ENCODE measurements at places on chromosomes 6 and 20. TPM values are rescaled to one million over a fixed set of nuclear protein-coding genes. Genes with fewer than 3 reads are reported as not detected.

Gene BANF2
- total RNA-seq, result not detected

Gene FOXF2
- total RNA-seq, result 0.71 TPM

Gene CFAP206
- 1.9 TPM for total RNA-seq

Gene MOG
- total RNA-seq, result not detected

Gene SRSF3
- total RNA-seq, result 288 TPM

Gene RAD21L1
- not detected for total RNA-seq

DNA sequence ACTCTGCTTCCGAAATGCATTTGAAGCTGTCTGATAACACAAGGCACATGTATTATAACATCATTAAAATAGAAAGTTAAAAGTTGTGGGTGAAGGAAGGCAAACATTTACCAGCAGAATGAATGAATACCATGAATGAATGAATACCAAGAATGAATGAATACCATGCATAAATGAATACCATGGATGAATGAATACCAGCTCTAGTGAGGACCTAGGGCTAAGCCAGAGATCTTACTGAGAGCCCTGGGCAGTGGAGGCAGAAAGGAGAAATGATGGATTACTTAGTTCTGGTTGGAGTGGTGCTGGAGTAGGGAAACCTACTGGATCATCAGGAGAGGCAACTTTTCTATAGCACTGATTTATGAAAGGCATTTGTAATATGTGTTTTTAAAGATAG is 998.0 kb downstream of the KIF16B start:
- no peak for DNase-seq
- no peak overlapping the region for H3K27ac ChIP-seq
- H3K36me3 ChIP-seq, result no peaks in the 10 kb centered on the region
- H3K27me3 ChIP-seq, result no peaks in the 10 kb centered on the region
- peaks cover 2% of the 10 kb centered on the region for H3K4me1 ChIP-seq

DNA sequence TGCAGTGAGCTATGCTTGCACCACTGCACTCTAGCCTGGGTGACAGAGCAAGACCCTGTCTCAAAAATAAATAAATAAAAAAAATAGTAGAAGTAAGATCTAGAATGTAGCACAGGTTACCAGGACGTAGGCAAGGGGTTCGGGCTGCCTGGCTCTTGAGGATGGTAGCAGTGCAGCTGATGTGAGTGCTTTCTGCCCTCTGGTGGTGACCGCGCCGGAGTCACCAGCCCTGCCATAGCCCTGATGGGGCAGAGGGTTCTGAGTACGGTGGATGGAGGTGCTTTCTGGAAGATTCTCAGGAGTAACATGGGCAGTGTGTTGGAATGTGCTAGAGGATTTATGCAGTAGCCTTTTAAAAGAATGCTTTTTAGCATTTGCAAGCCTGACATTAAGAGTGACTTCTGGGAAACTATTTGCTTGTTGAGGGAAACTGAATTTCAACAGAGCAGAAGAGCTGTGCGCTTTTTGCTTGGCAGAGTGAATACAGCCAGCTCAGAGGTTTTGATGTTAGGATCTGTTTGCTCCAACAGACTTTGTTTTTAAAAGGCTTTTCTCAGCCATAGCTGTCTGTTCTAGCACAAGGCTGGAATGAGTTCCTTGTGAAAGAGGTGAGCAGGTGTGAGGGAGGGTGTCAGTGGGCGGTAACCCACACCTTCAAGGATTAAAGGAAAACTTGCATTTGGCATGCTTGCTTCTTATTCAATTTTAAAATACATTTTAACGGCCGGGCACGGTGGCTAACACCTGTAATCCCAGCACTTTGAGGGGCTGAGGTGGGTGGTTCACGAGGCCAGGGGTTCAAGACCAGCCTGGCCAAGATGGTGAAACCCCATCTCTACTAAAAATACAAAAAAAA is 65.9 kb downstream of the PTPN1 start:
- H3K27me3 ChIP-seq, result peaks cover 8% of the 10 kb centered on the region
- no peak overlapping the region for H3K27ac ChIP-seq
- H3K4me3 ChIP-seq, result no peak overlapping the region
- no peaks in the 10 kb centered on the region for H3K36me3 ChIP-seq
- DNase-seq, result peak; percentile 71

- no peak for DNase-seq
- H3K36me3 ChIP-seq, result no peaks in the 10 kb centered on the region
- peaks cover 9% of the 10 kb centered on the region for H3K27me3 ChIP-seq
- peaks cover 7% of the 10 kb centered on the region for H3K4me1 ChIP-seq
Measured at GRCh38 chr20:17616480-17617211, 46.8 kb downstream of the DSTN start.

GRCh38 chr6:404685-405423 is 13.3 kb downstream of the IRF4 start:
- no peak overlapping the region for H3K27ac ChIP-seq
- H3K4me1 ChIP-seq, result no peaks in the 10 kb centered on the region
- peaks cover 2% of the 10 kb centered on the region for H3K27me3 ChIP-seq
- H3K4me3 ChIP-seq, result no peak overlapping the region

GRCh38 chr6:35128496-35128895 is 12.6 kb downstream of the TCP11 start:
- H3K27me3 ChIP-seq, result no peaks in the 10 kb centered on the region
- H3K36me3 ChIP-seq, result no peaks in the 10 kb centered on the region
- H3K4me1 ChIP-seq, result no peaks in the 10 kb centered on the region

- H3K27ac ChIP-seq, result no peak overlapping the region
- no peaks in the 10 kb centered on the region for H3K4me1 ChIP-seq
- DNase-seq, result no peak
- no peaks in the 10 kb centered on the region for H3K27me3 ChIP-seq
- H3K4me3 ChIP-seq, result no peak overlapping the region
Measured at GRCh38 chr6:31247813-31248212, 24.1 kb downstream of the HLA-C start.

GRCh38 chr20:32152421-32153155 is 43.1 kb downstream of the TM9SF4 start:
- H3K4me3 ChIP-seq, result no peak overlapping the region
- H3K27ac ChIP-seq, result no peak overlapping the region
- H3K27me3 ChIP-seq, result peaks cover 5% of the 10 kb centered on the region
- peak; percentile 7 for DNase-seq
- H3K36me3 ChIP-seq, result no peaks in the 10 kb centered on the region

- no peaks in the 10 kb centered on the region for H3K27me3 ChIP-seq
- no peaks in the 10 kb centered on the region for H3K4me1 ChIP-seq
- H3K36me3 ChIP-seq, result no peaks in the 10 kb centered on the region
- no peak overlapping the region for H3K27ac ChIP-seq
- no peak for DNase-seq
Measured at GRCh38 chr6:145562771-145563615, 172.3 kb downstream of the EPM2A start.

GRCh38 chr6:27139756-27140579 is 107.5 kb upstream of the PRSS16 start:
- peak overlapping the region; percentile 96 for H3K27ac ChIP-seq
- no peak for DNase-seq
- peak overlapping the region; percentile 97 for H3K4me3 ChIP-seq
- peaks cover 4% of the 10 kb centered on the region for H3K27me3 ChIP-seq

DNA sequence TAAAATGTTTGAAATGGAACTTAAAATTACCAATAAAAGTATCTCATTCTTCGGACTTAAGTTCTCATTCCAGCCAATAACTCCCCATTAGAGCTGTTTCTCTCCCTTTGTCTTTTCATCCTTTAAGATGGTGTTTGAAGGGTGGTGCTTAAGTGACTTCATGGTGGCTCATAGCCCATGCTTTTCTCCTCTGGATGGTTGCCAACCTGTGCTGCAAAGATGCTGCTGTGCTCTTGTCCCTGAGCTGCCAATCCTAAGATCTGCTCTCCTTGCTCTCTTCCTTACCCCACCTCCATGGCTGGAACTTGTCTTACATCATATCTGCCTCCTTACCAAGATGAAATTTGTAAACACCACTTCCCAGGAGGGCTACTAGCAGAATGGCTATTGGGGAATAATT is 31.6 kb upstream of the PNRC1 start:
- H3K4me1 ChIP-seq, result no peaks in the 10 kb centered on the region
- DNase-seq, result no peak
- H3K27me3 ChIP-seq, result no peaks in the 10 kb centered on the region
- no peaks in the 10 kb centered on the region for H3K36me3 ChIP-seq

DNA sequence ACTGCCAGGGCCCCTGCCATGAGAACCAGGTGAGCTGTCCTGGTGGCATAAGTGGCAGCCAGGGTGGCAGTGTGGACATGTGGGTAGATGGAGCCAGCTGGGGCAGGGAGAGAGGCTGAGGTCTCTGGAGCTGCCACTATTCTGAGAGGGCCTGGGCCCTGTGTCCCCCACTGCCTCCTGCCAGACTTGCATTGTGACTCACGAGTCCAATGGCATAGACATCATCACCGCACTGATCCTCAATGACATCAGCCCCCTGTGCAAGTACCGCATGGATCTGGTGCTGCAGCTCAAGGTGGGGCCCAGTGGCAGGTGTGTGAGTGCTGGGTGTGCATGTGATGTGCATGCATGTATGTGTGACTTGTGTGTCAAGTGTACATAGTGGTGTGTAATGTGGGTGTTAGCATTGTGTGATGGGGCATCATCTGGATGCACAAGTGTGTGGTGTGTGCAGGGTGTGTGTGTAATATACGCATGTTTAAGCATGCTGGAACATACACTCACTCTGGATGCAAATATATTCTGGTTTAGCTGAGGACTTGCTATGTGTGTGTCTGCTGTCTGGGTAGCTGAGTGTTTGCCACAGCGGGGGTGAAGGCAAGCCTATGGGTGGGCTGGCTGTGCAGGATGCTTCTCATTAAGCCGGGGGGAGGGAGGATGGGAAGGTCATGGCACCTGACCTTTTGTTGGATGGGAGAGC is 25.1 kb downstream of the UQCC2 start:
- peaks cover 9% of the 10 kb centered on the region for H3K27me3 ChIP-seq
- no peak for DNase-seq
- no peaks in the 10 kb centered on the region for H3K36me3 ChIP-seq
- peaks cover 17% of the 10 kb centered on the region for H3K4me1 ChIP-seq
- no peak overlapping the region for H3K27ac ChIP-seq

DNA sequence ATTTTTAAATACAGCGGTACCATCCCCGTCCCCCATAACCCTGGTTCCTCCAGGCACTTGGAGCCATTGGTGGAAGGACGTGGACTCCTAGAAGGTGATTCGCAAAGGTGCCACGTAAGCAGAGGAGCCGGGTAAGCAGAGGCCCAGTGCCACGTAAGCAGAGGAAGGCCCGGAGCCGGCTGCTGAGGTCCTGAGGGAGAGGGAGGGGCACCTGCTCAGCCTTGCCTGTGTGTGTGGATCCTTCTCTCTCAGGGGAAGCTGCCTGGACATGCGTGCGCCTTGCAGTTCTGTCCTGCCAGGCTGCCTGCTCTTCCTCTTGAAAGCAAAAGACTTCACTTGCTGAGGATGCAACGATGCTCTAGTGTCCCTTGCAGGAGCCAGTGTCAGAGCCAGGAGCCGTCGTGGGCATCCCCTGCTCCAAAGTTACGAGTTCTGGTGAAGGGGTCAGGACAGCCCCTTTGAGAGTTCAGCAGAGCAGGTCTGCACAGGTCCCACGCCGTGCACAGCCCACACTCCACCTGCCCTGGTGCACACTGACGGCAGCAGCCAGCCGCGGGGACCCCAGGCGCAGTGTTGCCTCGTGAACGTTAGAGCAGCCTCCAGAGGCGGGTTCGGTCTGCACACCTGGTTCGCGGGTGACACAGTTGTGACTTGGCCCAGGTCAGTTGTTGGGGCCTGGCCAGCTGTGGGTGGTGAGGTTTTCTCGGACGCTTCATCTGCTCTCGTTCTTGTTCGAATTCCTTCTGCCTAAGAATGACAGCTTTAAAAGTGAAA is 1.9 kb upstream of the NKAIN4 start:
- H3K27ac ChIP-seq, result peak overlapping the region; percentile 14
- H3K4me1 ChIP-seq, result peaks cover 40% of the 10 kb centered on the region
- H3K36me3 ChIP-seq, result peaks cover 11% of the 10 kb centered on the region
- H3K27me3 ChIP-seq, result peaks cover 13% of the 10 kb centered on the region
- H3K4me3 ChIP-seq, result peak overlapping the region; percentile 46
- DNase-seq, result no peak

DNA sequence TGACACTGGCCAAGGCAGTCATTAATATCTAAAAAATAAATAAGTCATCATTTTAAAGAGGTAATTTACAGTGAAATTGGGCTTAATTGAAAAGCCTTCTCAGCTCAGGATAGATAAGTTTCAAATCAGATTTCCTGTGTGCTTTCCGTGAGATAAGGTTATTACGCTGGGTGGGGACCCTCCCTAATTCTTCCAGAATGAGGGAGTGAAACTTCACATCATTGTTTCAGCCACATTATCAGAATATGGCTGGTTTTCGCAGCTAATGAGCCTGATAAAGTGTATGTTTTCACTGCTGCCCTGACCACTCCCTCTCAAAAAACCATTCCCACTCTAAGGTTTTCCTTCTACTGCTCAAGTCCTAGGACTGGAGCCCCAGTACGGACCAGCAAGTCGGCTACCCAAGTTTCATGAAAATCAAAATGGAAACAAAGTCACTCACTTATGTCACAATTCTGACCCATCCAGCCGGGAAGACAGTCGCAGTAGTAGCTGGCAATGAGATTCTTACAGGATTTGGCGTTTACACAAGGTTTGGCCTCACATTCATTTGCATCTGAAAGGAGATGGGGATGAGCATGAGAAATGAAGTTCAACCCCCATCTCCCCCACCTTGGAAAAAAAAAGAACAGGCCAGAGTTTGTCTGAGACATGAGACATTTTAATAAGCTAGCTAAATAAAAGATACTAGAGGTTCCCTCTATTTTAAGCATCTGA is 24.6 kb downstream of the JAG1 start:
- no peak overlapping the region for H3K4me3 ChIP-seq
- no peak for DNase-seq
- no peak overlapping the region for H3K27ac ChIP-seq

DNA sequence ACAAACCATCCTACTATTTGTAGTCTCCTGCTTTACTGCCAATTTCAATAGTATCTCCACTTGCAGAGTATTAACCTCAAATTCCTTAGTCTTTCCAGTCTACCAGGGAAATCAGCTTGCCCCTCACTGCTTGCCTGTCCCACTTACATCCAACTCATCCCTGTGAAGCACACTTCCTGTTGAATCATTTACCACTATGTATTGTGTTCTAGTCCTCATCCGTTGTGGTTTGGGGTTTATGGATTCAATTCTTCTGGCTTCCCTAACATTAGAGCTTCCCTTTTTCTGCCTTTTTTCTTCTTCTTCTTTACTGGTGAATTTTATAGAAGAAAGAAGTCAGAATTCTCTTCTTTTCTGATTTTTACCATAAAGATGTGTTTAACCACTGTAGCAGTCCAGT is 5.1 kb upstream of the TXLNB start:
- H3K27me3 ChIP-seq, result no peaks in the 10 kb centered on the region
- DNase-seq, result no peak
- no peak overlapping the region for H3K4me3 ChIP-seq
- H3K36me3 ChIP-seq, result no peaks in the 10 kb centered on the region
- peaks cover 4% of the 10 kb centered on the region for H3K4me1 ChIP-seq

DNA sequence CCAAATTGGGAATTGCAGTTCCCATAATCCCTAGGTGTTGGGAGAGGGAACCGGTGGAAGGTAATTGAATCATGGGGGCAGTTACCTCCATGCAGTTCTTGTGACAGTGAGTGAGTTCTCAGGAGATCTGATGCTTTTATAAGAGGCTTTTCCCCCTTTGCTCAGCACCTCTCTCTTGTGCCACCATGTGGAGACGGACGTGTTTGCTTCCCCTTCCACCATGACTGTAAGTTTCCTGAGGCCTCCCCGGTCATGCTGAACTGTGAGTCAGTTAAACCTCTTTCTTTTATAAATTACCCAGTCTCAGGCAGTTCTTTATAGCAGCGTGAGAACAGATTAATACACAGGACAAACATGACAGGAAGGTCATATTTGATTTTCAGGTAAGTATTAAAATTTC is 25.3 kb upstream of the HECA start:
- no peak overlapping the region for H3K27ac ChIP-seq
- peaks cover 3% of the 10 kb centered on the region for H3K27me3 ChIP-seq
- no peaks in the 10 kb centered on the region for H3K36me3 ChIP-seq
- H3K4me1 ChIP-seq, result peaks cover 5% of the 10 kb centered on the region
- H3K4me3 ChIP-seq, result no peak overlapping the region
